ENCODE measurements at places on chromosomes 11 and 22.

DNA sequence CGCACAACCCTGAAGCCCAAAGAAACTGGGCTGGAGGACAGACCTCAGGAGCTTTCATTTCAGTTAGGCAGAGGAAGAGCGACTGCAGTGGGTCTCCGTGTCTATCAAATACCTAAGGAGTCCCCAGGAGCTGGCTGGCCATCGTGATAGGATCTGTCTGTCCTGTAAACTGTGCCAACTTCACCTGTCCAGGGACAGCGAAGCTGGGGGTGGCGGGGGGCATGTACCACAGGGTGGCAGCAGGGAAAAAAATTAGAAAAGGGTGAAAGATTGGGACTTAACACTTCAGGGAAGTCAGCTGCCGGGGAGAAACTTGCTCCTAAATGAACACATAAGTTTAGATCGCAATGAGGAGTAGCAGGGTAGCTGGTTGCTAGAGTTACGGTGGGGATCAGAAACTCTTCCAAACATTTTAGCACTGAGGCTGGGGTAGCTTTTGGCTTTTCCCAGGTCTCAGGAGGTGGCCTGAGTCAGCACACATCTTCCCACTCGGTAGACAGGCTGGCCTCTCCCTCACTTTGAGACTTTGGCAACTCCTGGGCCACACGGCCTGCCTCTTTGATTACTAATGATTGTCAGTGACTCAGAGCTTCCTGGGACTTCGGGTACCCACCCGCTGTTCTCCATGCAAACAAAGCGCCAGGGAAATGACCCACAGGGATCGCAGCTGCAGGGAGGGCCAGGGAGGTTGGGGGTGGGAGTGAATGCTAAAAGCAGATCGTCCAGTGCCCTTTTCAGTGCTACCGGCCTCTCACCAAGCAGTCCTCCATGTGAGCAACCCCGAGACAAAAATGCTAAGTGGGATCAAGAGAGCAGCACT is 2.9 kb upstream of the MTFP1 start:
- DNase-seq, result peak; percentile 99

- no peak for DNase-seq
Measured at GRCh38 chr22:47734511-47734910, 972.1 kb downstream of the TBC1D22A start.

DNA sequence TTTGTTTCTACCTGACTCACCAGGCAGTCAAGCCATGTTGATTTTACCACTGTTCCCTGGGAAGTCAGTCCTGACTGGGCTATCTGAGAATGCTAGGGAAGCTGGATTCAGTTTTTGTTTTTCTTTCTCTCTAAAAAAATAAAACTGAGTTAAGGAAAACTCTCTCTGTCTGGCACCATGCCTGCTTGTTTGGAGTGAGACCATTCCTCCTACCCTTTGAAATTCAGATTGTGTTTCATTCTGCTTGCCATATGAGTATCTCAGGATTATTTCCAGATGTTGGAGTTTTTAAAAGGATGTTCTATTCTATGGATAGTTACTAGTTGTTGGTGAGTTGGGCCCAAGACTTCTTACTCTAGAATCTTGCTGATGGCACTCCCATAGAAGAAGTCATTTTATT is 1917.0 kb downstream of the LRRC4C start:
- no peak for DNase-seq

GRCh38 chr22:32542677-32543357 is 68.2 kb downstream of the FBXO7 start:
- no peak for DNase-seq

DNA sequence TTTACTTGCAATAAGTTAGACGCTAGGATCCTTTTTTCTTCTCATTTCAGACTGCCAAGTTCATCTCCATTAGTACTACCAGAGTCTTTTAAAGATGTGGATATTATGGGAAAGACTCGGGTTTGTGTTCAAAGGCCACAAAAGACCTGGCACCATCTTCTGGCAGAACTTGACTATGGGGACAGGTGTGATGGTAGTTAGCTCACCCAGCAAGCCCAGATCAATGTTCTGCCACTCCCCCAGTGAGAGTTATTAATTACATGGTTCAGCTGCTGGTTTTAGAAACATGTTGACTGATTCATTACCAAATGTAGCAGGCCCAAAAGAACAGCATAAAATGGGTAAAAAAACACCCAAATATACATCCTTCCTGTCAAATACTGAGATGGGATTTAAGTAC is 333.5 kb upstream of the PITPNB start:
- DNase-seq, result no peak
